ENCODE measurements at places on chromosomes 7 and 10.
A peak's percentile ranks its signal among the peaks of the same experiment; 100 is the strongest.

- DNase-seq, result no peak
Measured at GRCh38 chr7:101210143-101210542, 7.2 kb downstream of the PLOD3 start.

GRCh38 chr7:151831606-151832005, 45.3 kb downstream of the PRKAG2 start:
- DNase-seq, result no peak

- DNase-seq, result peak; percentile 42
Measured at GRCh38 chr7:100583132-100584053, 2.5 kb downstream of the LRCH4 start.

DNA sequence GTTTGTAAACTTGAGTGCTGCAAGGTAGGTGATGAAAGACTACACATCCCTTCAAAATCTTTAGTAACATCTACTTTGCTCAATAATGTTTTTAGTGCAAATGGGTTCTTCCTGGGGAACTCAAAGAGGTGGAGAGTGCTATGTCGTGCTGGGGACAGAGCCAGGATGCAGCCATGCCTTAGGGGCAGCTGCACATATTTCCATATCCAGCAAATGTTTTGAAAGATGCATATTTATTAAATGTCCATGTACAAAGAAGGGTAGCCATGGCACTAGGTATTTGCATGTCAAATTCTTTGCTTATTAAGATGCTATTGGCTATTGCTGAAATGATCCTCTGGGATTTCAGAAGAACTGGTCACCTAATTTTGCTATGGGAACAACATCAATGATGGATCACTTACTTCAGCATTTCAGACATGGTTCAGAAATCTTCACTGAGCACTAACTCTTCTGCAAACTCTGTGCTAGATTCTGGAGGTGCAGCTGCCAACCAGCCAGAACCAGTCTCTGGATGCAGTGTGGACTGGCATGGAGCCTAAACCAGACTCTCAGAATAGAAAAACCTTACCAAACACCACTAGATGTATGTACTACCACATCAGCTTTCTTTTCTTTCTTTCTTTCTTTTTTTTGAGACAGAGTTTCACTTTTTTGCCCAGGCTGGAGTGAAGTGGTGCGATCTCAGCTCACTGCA, 31.7 kb upstream of the DNMBP start:
- no peak for DNase-seq

GRCh38 chr7:112015146-112015545, 191.1 kb downstream of the DOCK4 start:
- DNase-seq, result no peak

DNA sequence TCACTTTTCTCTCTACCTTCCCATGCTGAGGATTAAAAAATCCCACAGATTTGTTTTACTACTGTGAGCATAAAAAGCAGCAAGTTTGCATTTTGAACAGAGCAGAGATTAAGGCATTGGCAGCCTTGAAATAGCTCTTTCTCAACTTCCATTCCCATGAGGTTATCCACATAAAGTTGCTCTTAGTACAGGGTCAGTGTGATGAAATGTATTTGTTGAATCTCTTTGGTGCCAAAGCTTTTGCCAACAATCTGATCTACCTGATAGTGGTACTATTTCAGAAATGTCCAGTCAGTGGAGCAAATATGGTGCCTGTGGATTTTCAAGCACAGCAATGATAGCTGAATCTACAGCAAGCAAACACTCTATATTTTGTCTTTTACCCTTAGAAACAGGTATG, 254.8 kb downstream of the INHBA start:
- no peak for DNase-seq

GRCh38 chr7:105885387-105886111, 9.2 kb upstream of the ATXN7L1 start:
- no peak for DNase-seq

Data from esophagus squamous epithelium (tissue), 5 donors.